ENCODE measurements at places on chromosomes 16 and 17.

DNA sequence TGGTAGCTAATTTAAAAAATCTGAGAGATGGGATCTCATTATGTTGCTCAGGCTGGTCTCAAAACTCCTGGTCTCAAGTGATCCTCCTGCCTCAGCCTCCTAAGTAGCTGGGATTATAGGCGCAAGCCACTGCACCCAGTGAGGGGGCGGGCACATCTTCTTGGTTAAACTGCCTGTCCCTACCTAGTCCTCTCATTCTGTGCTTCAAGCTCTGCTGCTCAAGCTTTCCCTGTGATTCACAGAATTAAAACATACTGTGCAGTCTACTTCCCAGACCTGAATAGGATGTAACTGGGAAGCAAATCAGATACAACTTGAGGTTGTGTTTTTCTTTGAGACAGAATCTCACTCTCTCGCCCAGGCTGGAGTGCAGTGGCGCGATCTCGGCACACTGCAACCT, 2.3 kb downstream of the MRPL38 start:
- DNase-seq = no peak

DNA sequence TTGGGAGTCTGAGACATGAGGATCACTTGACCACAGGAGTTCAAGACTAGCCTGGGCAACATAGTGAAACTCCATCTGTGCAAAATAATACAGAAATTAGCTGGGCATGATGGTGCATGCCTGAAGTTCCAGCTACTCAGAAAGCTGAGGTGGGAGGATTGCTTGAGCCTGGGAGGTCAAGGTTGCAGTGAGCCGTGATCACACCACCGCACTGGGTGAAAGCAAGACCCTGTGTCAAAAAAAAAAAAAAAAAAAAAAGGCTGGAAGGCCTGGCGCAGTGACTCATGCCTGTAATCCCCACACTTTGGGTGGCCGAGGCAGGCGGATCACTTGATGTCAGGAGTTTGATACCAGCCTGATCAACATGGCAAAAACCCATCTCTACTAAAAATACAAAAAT, 8.1 kb downstream of the UBN1 start:
- no peak for DNase-seq

- DNase-seq = no peak
Observed at GRCh38 chr17:31696184-31696602, 162.9 kb downstream of the COPRS start.

DNA sequence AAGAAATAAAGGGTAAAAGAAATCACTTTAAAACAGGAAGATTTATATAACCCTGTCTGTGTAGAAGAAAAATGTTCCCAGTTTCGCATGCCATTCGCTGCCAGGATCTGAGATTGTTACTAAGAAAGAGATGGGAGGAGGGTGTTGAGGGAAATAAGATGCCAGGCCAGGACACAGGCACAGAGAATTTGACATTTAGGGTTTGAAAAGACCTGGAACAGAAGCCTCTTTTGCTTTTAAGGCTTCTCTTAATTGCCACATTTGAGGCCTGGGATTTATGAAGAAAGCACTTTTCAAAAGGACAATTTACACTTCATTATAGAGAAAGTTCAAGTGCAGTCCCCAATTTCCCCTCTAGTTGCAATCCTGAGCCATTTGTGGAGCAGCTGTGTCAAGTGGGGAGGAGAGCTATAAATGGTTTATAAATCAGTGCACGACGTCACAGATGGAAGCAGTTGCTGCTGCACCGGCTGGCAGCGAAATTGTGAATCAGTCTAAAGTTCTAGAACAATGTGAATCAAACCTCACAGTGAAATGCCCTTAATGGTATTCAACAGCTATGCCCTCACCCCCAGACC, 26.5 kb upstream of the C16orf87 start:
- DNase-seq = no peak

GRCh38 chr16:46427340-46428107, 193.7 kb downstream of the SHCBP1 start:
- no peak for DNase-seq

DNA sequence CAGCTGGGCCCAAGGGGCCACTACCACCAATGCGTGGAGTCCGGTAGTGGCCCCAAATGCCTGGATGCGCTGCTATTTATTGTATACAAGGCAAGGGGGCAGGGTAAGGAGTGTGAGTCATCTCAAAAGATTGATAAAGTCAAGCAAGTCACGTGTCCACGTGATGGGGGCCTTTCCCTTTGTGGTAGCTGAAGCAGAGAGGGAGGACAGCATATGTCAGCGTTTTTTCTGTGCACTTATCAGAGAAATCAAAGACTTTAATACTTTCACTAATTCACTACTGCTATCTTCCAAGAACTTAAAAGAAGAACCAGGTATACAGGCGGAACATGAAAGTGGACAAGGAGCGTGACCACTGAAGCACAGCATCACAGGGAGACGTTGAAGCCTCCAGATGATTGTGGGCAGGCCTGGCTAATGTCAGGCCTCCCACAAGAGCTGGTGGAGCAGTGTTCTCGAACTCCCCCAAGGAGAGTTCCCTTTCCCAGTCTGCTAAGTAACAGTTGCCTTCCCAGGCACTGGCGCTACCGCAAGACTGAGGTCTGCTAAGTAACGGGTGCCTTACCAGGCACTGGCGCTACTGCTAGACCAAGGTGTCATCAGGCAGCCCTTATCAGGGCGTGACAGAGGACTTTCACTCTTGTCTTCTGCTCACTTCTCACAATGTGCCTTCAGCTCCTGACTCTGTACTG, 10.8 kb upstream of the ASB16 start:
- peak; percentile 47 for DNase-seq

DNA sequence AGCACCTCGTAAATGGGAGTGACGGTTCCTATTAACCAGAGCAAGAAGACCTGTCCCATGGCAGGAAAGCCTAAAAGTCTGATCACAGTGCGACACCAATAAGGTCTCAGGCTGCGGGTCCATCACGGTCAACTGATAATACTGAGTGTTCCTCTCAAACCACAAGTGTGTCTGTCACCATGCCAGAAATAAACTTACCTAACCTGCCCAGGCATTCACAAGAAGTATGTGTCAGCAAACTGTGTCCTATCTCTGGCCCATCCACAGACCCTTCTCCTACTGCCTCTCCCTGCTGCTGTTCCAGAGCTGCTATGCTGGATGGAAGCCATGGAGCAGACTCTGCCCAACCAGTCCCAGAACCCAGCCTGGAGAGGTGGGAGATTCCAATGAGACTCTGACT, 73.5 kb downstream of the ZNF423 start:
- no peak for DNase-seq

GRCh38 chr16:50025537-50025931, 509 bp downstream of the CNEP1R1 start:
- peak; percentile 42 for DNase-seq

DNA sequence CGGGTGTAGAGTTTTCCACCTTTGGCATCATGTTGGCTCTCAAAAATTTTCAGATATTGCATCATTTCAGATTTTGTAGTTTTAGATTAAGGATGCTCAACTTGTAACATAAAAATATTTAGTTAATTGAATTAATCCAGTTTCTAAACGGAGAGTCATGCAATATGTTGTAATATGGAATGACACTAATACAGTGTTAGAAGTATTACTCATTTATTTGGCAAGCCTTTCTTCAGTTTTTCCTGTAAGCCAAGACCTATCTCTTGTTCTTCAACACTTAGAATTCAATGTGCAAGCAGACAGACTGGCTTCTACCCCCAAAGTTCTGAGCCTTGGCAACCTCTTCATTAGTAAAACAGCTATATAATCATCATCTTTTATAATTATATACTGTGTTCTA, 985.0 kb upstream of the GOT2 start:
- no peak for DNase-seq

DNA sequence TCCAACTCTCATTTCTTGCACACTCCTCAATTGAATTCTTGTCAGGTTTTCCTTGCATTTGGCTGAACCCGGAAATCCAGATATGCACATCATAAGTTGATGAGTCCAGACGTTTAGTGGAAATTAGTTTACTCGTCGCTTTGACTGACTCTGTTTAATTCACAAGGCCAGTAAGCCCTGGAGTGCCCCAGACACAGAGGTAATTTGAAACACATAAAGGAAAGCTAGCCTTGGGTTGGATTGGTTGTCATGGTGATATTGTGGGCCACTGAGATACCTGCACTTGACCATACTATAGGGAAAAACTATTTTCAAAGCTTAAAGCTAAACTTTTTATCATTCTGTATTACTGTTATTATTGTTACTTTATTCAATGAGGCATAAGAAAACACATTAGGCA, 178.3 kb upstream of the CA10 start:
- no peak for DNase-seq

DNA sequence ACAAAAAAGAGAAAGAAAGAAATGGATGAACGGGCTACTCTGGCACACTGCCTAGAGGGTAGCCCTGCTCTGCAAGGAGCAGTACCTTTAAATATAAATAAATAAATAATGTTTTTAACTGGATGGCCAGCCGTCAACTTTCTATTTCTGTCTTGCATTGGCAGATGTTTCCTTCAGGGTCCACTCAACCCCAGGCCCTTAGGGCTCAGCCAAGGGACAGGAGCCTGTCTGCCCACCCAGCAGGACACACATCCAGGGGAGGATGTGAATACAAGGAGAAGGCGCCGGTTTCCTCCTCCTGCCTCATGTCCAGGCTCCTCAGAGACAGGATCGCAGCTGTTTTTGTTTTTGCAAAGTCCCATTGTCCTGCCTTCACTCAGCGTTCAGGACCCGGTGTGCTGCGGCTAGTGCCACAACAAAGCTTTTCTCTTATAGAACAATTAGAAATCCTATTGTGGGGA, 22.6 kb downstream of the TTYH2 start:
- no peak for DNase-seq

GRCh38 chr16:31138621-31139578, 3.4 kb upstream of the PRSS8 start:
- no peak for DNase-seq

DNA sequence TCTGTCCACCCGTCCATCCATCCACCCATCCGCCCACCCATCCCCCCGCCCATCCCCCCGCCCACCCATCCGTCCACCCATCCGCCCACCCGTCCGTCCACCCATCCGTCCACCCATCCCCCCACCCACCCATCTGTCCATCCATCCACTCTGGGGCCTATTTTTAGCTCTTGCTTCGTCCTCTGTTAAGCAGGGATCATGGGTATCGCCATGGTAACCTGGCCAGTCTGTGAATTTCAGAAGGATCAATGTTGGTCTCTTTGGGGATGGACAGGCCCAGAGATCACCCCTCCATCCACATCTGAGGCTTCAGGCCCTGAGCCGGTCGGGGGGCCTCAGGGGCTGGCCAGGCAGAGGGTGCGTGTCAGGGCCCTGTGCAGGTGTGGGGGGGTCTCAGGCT, 15.2 kb upstream of the DPEP1 start:
- no peak for DNase-seq

DNA sequence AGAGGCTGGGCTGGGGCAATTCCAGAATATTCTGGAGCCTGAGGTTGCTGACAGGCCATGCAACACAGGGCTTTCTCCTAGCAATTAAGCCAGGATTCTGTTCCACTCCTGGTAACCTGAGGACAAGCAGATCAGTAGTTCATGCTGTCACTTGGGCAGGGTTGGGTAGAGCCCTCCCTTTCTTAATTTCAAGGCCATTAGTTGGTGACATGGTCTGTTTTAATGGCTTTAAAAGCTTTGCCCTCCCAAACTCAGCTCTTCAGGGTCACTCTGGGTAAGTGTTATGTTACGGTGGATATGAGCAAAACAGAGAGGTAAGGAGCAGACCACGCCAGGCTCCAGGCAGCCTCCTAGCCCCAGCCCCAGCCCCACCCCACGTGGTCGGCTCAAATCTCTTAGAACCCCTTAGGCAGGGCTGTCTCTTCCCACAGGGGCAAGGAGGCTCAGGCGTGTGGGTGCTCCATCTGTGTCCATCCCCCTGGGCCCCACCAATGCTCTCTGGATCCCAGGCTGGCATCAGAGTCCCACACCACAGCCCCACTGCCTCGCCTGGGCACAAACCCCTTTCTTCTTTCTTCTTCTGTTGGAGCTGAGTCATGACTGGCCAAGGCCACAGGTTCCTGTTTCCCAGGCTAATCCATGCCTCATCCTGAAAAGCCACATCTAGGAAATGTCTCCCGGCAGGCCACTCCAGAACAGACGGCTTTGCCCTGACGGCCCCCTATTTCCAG, 27.5 kb downstream of the CEP295NL start:
- no peak for DNase-seq

DNA sequence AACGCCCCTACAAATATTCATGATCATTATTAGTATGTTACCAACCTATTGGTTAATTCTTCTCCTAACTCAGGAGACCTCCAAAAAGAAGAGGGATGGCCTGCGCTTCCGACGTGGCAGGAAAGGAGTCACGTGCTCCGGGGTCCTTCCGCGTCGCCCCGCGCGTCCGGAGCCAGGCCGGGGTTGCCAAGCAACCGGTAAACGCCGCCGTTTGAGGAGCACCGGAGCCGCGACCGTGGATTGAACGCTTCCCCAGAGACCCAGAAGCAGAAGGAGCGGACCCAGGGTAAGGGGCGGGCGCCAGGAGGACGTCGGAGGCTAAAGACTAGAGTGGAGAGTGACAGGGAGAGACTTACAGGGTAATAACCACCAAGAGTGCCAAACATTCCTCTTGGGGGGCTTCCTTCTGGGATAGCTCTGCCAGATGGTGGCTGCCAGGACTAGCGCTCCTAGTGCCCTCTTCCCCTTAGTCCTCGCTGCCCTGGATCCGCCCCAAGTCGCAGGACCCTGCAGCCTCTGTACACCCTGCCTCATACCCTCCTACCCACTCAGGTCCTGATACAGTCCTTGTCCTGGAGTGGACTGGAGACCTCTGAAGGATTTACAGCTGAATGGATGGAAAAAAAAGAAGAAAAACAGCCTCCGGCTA, at the start of gene DNAI2:
Gene DNAI2 (plus strand): TSS at position 175 of the 649 bp plus-strand sequence. CDS start 7,584 bp downstream, outside the sequence.
- no peak for DNase-seq

- DNase-seq = peak; percentile 44
Observed at GRCh38 chr17:9239246-9239792, 218.0 kb downstream of the NTN1 start.

GRCh38 chr17:81859906-81860755, at the start of gene P4HB:
P4HB (minus strand) TSS chr17:81860535; CDS start chr17:81860471, 64 bp downstream.
- DNase-seq = peak; percentile 45

DNA sequence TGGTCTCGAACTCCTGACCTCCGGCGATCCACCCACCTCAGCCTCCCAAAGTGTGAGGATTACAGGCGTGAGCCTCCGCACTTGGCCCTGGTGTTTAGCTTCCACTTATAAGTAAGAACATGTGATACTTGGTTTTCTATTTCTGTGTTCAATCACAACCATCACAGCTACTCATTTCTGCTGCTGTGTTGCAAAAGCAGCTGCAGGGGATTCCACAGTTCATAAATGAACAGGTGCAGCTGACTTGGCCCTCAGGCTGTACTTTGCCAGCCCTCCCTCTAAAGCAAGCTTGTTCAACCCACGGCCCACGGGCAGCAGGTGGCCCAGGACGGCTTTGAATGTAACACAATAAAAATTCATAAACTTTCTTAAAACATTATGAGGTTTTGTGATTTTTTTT, 79.2 kb downstream of the SLC39A11 start:
- no peak for DNase-seq

DNA sequence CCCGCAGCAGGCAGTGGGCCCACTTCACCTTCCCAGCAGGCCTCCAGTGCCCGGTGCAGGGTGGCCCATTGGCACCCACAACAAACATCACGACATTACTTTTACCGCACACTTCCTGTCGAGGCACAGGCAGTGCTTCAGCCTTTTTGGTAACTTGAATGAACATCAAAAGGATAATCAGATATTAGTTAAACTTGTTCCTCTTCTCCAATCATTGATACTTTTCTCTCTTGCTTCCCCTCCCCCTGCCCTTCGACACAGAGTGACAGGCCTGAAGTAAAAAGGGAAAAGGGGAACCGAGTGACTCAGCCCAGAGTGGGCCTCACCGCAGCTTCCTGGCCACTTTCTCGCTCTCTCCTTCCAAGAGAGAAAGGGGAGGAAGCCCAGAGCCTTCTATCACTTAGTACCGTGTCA, 507.0 kb downstream of the MAF start:
- peak; percentile 60 for DNase-seq

- DNase-seq = no peak
Observed at GRCh38 chr17:5962371-5962770, 107.8 kb upstream of the WSCD1 start.

Measured in stimulated activated CD8-positive, alpha-beta memory T cell treated with anti-CD3 and anti-CD28 coated beads, Interleukin-4, amount 100 ng/mL, for 48 hours (primary cell).